ENCODE measurements at places on chromosomes 2 and 18.

DNA sequence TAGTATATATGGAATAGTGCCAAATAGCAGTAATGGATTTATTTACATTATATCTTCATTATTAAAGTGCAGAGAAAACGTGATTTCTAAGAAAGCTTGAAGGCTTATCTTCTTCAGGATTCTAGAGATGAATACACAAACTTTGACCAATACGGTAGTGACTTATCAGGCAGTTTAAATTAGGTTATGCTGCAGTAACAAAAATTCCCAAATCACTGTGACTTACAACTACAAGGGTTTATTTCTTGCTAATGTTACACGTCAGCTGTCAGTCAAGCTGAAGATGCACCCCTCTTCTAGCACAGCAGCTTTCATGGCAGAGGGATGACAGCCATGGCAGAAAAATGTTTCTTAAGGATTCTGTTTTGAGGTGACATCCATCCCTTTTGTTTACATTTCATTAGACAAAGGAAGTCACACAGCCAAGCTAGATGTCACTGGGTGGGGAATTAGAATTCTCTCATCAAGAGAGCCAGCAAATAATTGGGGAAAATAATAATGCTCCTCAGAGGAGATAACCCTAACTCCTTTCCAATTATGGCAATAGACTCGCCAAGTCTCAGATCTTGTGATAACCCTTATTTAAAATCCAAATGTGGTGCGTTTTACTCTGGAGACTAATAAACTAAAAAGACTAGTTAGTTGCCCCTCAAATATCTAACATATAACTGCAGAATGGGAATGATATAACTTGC lies 268.3 kb upstream of the CYP26B1 start:
- no peak for DNase-seq

DNA sequence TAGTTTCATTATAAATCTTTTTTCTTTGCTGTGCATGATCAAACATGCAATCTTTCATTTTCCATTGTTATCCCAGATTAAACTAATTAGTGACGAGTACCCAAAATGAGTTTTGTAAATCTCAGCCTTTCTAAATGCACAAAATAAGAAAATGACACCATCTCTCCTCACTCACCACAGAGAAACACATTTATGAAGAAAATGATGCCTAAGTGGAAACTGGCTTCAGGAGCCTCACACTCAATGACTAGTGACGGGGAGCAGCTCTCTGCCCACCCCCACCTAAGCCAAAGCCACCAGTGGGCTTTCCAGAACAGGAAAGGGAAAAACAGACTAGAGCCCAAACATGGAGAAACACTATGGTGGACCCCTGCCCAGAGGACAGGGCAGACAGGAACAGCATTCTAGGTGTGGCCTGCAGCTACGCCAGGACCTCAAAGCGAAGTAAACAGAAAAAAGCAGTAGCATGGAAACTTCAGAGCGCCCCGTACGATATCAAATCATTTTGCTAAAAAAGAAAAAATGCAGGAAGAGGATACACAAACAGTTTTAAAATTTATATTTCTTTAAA lies 113.5 kb downstream of the RBMS1 start:
- DNase-seq, result no peak

DNA sequence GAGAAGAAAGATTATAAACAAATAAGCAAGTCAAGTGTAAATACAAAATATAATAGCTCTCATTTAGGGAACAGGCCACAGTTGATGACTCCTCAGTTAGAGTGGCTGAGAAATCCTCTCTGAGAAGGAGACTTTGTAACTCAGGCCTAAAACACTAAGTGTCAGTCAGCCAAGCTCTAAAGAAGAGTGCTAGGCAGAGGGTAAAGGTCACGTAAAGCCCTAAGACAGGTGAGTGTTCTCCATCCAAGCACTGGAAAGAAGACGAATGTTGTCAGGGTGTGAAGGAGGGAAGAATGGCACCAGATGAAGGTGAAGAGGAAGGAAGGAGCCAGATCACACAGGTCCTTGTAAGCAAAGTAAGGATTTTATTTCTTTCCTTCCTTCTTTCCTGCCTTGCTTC lies 24.3 kb downstream of the ERMN start:
- DNase-seq, result no peak

DNA sequence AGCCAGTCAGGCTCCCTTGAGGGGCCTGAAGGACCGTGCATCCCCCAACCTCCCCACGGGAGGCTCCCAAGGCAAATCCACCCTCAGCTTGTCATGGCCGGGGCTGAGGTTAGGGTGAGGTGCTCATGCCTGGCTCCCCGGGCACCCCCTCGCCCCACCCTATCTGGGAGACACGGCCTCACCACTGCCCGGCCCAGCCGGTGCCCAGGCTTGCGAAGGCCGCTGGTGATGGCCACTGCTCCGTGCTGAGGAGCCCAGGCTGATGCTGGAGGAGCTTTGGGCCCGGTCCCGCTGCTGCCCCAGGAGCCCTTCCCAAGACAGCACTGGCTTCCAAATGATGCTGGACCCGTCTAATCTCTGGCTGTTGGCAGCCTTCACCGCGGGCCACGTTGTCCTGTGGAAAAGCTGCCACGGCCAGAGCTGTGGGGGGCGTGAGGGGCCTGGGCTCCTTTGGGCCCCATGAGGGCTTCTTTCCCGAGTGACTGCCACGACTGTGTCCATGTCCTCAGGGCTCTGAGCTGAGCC lies 135.7 kb upstream of the CTDP1 start:
- no peak for DNase-seq

DNA sequence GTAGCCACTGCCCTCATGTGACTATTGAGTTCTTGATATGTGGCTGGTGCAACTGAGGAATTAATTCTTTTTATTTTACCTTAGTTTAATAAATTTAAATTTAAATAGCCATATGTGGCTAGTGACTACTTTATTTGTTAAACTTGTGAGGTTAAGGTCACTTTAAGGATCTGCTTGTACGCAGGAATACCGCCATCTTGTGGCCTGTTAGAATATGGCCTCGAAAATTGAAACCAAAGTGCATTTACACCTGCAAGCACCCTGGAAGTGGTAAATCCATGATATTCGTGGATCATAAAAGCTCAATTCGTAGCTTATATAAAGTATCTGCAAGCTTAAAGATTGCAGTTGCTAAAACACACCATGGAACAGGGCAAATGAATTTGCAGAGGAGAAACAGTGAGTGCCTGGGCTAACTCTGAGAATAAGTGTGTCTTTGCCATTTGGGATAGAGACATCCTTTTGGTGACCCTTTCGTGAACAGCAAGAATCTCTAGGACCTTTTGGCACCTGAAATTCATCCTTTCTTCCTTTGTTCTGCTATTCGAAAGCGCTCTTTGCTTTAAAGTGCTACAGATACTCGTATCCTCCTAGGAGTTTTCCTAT lies 59.9 kb upstream of the REG3A start:
- DNase-seq, result no peak

DNA sequence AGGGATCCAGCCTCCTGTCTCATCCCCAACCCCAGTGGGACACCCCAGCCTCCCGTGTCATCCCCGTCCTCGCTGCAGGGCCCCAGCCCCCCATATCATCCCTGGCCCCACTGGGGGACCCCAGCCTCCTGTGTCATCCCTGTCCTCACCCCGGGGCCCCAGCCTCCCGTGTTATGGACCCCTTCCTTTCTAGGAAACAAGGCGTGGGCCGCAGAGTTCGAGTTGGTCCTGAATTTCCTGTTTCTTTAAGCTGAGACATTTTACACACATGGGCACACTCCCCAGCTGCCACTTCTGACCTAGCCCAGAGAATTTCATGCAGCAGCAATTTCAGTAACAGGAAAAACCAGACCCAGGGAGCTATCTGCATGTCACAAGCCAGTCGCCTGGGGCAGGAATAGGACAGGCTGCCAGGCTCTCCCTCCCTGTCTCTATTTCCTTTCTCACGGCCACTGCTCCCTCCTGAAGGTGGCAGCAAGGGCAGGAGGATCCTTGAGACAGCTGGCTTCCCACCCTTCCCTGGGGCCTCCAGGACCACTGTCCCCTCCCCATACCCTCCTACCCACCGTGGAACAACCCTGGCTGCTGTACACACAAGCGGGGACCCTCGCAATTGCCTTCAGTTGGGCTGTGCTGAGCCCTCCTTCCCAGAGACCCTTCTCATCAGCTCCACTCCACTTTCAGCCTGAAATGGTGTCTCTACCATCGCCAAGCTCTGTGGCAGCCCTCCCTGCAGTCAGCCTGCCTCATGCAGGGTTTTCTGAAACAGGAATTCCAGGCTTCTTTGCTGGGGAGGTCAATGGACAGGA lies 141.9 kb upstream of the ID2 start:
- DNase-seq, result no peak

DNA sequence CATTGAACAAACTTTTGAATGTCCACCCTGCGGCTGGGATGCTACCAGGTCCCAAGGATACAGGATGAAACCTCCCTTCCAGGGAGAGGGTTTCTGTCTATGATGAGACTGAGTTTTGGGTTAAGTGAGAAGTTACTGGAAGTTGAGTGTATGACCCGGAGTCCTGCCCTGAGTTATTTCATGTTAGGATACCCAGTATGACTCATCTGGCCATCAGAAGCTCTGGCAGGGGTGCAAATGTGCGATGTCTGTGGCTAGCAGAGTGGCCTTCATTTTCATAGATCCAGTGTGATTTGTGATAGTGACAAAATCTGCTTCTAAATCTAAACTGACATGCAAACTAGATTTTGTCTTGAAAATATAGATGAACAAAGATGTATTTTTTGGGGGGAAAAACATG lies 55.3 kb downstream of the KCTD1 start:
- no peak for DNase-seq

DNA sequence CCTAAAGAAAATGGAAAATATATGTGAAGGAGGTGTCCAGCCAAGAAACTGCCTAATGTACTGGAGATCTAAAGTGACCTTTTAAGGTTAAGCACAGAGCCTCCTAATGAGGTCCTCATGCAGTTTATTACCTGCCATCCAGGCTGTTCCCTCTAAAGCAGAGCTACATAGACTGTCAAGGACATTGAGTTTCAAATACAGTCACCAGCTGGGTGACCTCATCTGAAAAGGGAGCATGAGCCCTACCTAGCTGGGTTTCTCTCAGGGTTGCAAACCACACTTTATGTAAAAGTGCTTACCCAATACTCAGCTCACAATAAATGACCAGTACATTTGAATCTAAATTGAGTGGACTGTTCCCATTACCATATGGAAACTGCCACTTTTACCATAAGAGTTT lies 65.4 kb upstream of the CTNNA2 start:
- no peak for DNase-seq
